Natural killer cell treated with Interleukin-12 subunit alpha and Interleukin-12 subunit beta and Interleukin-15 and Interleukin-18, amount 100 ng/mL, for 72 hours (primary cell): ENCODE measurements at places on chromosomes 5 and 9. TPM values are rescaled to one million over a fixed set of nuclear protein-coding genes. Genes with fewer than 3 reads are reported as not detected.

- no peaks in the 10 kb centered on the region for H3K4me1 ChIP-seq
- no peak overlapping the region for H3K27ac ChIP-seq
- no peaks in the 10 kb centered on the region for H3K27me3 ChIP-seq
- DNase-seq = no peak
- peaks cover 20% of the 10 kb centered on the region for H3K36me3 ChIP-seq
- H3K4me3 ChIP-seq = no peak overlapping the region
Observed at GRCh38 chr9:132609184-132609583, 26.8 kb downstream of the BARHL1 start.

TAF1L gene
- not detected for total RNA-seq

- DNase-seq = no peak
- no peaks in the 10 kb centered on the region for H3K36me3 ChIP-seq
- H3K4me1 ChIP-seq = no peaks in the 10 kb centered on the region
- no peaks in the 10 kb centered on the region for H3K27me3 ChIP-seq
Observed at GRCh38 chr9:116269250-116269649, 115.7 kb downstream of the PAPPA start.

DNA sequence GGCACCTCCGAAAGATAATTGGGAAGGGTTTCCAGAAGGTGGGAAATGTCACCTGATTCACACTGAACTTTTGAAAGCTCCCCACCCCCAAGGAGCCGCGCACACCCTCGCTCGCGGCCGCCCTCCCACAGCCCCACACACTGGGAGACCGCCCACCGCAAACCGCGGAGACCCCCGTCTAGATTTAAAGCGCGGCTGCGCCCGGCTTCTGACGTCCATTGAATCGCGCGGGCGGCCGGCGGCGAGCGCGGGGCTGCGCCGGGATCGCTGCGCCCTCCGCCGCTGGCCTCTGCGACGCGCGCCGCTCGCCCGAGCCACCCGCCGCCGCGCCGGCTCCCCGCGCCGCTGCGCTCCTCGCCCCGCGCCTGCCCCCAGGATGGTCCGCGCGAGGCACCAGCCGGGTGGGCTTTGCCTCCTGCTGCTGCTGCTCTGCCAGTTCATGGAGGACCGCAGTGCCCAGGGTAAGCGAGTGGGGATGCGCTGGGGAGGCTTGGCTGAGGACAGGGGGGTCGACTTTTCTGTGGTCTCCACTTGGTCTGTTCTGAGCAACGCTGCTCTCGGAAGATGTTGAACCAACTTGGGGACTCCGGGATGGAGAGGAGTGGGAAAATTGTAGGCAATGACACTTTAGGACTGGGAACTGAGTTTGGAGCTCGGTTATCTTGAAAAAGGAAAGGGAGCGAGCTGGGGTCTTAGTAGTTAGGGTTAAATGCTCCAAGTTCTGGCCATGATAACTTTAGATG lies at the start of gene FST:
Gene FST (plus strand): TSS at position 214 of the 743 bp plus-strand sequence. CDS start 163 bp downstream, at position 377.
- peak within 1 kb of the TSS; percentile 96 for H3K4me3 ChIP-seq
- peaks cover 34% of the 10 kb centered on the region for H3K4me1 ChIP-seq
- H3K27me3 ChIP-seq = peaks cover 43% of the 10 kb centered on the region
- peaks cover 6% of the 10 kb centered on the region for H3K36me3 ChIP-seq
- H3K27ac ChIP-seq = peak within 1 kb of the TSS; percentile 69

- no peak for DNase-seq
- no peak overlapping the region for H3K4me3 ChIP-seq
- no peak overlapping the region for H3K27ac ChIP-seq
- no peaks in the 10 kb centered on the region for H3K4me1 ChIP-seq
Observed at GRCh38 chr9:36866840-36867239, 167.2 kb downstream of the PAX5 start.

- no peaks in the 10 kb centered on the region for H3K27me3 ChIP-seq
- no peaks in the 10 kb centered on the region for H3K36me3 ChIP-seq
- DNase-seq = no peak
- H3K4me1 ChIP-seq = no peaks in the 10 kb centered on the region
Observed at GRCh38 chr9:15834541-15834940, 281.7 kb downstream of the CCDC171 start.

MORN5 gene
- not detected for total RNA-seq

C9orf153 gene
- total RNA-seq = 0.43 TPM

GRCh38 chr5:110159202-110159601 lies 469.5 kb downstream of the MAN2A1 start:
- no peak for DNase-seq
- no peaks in the 10 kb centered on the region for H3K4me1 ChIP-seq
- no peak overlapping the region for H3K4me3 ChIP-seq
- H3K27me3 ChIP-seq = no peaks in the 10 kb centered on the region

DNA sequence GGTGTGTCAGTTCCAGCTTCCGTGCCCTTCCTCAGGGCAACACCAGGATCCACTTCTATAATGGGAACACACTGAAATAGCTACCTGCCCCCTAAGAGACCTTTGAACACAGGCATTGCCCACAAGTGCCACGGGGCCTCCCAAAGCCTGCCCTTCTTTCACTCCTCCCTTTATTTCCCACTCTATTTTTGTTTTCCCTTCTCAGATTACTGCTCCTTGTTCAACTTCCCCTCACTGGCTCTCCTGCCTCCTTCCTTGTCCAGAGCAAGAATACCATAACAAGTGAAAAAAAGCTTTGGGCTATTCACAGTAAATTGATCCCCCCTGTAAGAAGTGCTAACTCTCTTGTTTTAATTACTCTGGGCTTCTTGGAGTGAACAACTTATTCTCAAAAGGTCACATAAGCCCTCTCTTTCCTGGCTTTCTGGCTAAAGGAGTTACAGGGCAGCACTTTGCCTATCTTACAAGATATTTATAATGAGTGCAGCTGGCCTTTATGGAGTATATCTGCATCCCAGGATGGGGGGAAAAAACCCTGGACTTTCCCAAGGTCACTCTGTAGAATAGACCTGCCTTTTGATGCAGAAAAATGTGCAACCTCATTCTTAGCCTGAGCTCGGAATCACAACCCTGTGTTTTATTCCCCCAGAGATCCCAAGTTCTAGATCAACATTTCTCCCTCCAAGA lies 11.3 kb downstream of the CTXN3 start:
- H3K27ac ChIP-seq = no peak overlapping the region
- no peak overlapping the region for H3K4me3 ChIP-seq
- no peaks in the 10 kb centered on the region for H3K36me3 ChIP-seq

GRCh38 chr5:135750506-135750905 lies 84.0 kb upstream of the SLC25A48 start:
- no peaks in the 10 kb centered on the region for H3K36me3 ChIP-seq
- H3K27me3 ChIP-seq = no peaks in the 10 kb centered on the region
- DNase-seq = no peak
- H3K27ac ChIP-seq = no peak overlapping the region

PRKACG gene
- total RNA-seq = not detected

GRCh38 chr5:2758632-2759031 lies 7.2 kb upstream of the IRX2 start:
- no peak for DNase-seq
- no peak overlapping the region for H3K27ac ChIP-seq

PCDHGA7 gene
- 0.25 TPM for total RNA-seq

DNA sequence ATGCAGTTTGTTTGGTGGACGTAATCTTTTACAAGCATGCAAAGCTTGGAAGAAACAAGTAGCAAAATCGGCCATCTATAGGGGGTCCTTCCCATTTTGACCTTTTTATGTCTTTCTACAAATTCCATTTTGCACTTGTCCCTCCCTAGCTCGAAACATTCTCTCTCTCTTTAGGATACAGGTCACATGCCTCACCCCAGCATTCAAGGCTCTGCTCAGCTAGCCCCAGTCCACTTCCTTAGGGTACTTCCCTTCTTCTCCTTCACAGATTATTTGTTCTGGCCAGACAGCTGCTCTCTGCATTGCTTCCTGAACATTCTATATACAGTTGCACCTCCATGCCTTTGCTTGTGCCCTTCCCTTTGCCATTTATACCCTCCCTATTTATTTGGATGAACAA lies 31.7 kb upstream of the TRIM14 start:
- no peaks in the 10 kb centered on the region for H3K36me3 ChIP-seq
- H3K4me1 ChIP-seq = peaks cover 14% of the 10 kb centered on the region
- H3K4me3 ChIP-seq = no peak overlapping the region
- no peaks in the 10 kb centered on the region for H3K27me3 ChIP-seq

ABO gene
- 0.69 TPM for total RNA-seq

IARS1 gene
- 246 TPM for total RNA-seq

- H3K4me3 ChIP-seq = no peak overlapping the region
- H3K27ac ChIP-seq = no peak overlapping the region
- no peaks in the 10 kb centered on the region for H3K4me1 ChIP-seq
- no peaks in the 10 kb centered on the region for H3K36me3 ChIP-seq
- H3K27me3 ChIP-seq = no peaks in the 10 kb centered on the region
- DNase-seq = no peak
Observed at GRCh38 chr5:149759563-149759962, 29.5 kb downstream of the PPARGC1B start.

NMUR2 gene
- not detected for total RNA-seq

- H3K27ac ChIP-seq = no peak overlapping the region
- no peak overlapping the region for H3K4me3 ChIP-seq
- no peaks in the 10 kb centered on the region for H3K36me3 ChIP-seq
- H3K27me3 ChIP-seq = peaks cover 23% of the 10 kb centered on the region
- no peak for DNase-seq
Observed at GRCh38 chr5:90562341-90562740, 3.7 kb downstream of the ADGRV1 start.

- no peak overlapping the region for H3K4me3 ChIP-seq
- no peaks in the 10 kb centered on the region for H3K4me1 ChIP-seq
- H3K27me3 ChIP-seq = no peaks in the 10 kb centered on the region
- no peak overlapping the region for H3K27ac ChIP-seq
Observed at GRCh38 chr5:160245506-160246086, 16.3 kb downstream of the FABP6 start.

GLE1 gene
- 40.6 TPM for total RNA-seq

GRCh38 chr5:175059687-175060211 lies 335.4 kb downstream of the MSX2 start:
- H3K27ac ChIP-seq = no peak overlapping the region
- H3K4me1 ChIP-seq = peaks cover 3% of the 10 kb centered on the region
- no peaks in the 10 kb centered on the region for H3K36me3 ChIP-seq
- peak overlapping the region; percentile 13 for H3K4me3 ChIP-seq

DNA sequence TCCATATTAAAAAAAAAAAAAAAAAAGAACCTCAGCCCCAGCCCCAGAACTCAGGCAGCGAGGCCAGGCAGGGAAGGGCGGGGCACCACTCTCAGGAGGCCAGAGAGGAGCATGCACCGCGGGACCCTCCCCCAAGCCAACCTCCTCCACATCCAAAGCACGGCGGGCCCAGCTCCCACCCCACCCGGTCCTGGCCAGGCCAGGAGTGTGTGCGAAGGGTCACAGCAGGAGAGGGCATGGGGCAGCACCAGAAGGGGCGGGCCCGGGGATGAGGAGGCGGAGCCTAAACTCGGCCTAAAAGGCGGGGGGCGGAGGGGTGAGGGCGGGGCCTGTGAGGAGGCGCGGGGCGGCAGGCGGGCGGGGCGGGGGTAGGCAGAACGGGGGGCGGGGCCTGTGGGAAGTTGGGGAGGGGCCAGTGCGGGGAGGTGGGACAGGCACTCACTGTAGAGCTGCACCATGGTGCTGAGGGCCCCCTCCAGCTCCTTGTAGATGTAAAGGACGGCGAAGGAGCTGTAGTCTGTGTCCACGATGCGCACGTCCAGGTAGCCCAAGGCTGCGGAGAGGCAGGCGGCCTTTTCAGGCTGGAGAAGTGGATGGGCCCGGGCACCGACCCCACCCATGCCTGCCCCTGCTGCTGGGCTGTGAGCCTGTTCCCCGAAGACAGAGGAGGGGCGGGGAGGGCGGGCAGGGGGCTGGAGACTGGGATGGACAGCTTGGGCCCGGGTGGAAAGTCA lies 1.2 kb downstream of the LCN15 start:
- no peak overlapping the region for H3K4me3 ChIP-seq
- no peak overlapping the region for H3K27ac ChIP-seq
- H3K36me3 ChIP-seq = no peaks in the 10 kb centered on the region
- DNase-seq = no peak

- DNase-seq = no peak
- no peaks in the 10 kb centered on the region for H3K36me3 ChIP-seq
- H3K4me3 ChIP-seq = no peak overlapping the region
- peaks cover 14% of the 10 kb centered on the region for H3K27me3 ChIP-seq
- peaks cover 4% of the 10 kb centered on the region for H3K4me1 ChIP-seq
Observed at GRCh38 chr9:133726401-133727276, 11.5 kb downstream of the SARDH start.

GRCh38 chr5:84274585-84275468 lies 109.9 kb downstream of the EDIL3 start:
- no peak overlapping the region for H3K27ac ChIP-seq
- H3K27me3 ChIP-seq = no peaks in the 10 kb centered on the region
- no peaks in the 10 kb centered on the region for H3K36me3 ChIP-seq
- H3K4me1 ChIP-seq = no peaks in the 10 kb centered on the region

ADGRV1 gene
- total RNA-seq = not detected

DNA sequence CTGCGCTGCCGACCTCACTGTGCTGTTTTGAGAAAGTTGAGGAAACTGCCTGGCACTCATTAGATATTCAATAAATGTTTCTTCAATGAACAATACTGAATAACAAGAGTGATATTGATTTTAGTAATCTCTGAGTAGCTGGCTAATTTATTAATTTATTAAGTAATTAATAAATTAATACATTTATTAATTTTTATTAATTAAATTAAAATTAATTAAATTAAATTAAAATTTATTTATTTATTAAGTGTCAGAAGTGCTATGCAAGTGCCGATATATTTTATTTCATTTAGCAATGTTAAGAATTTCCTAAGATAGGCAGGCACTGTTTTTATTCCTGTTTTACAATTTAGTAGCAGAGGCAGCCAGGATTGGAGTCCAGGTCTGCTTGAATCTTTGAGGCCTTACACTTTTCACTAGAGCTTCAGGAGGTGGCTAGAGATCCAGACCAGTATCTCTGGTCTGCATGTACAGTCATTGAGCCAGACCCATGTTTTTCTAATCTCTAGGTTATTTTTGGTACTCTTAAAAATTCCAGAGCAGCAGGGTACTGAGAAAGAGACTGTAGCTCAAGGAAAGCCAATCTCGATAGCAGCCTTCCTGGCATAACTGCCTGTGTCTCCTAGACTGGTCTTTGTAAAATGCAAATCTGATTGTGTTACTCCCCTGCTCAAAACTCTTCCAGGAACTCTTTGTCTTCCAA lies 109.2 kb downstream of the ARHGEF28 start:
- H3K4me1 ChIP-seq = no peaks in the 10 kb centered on the region
- peaks cover 5% of the 10 kb centered on the region for H3K36me3 ChIP-seq
- no peak overlapping the region for H3K4me3 ChIP-seq
- peaks cover 2% of the 10 kb centered on the region for H3K27me3 ChIP-seq
- no peak overlapping the region for H3K27ac ChIP-seq

- H3K27ac ChIP-seq = no peak overlapping the region
- no peaks in the 10 kb centered on the region for H3K27me3 ChIP-seq
- peaks cover 18% of the 10 kb centered on the region for H3K4me1 ChIP-seq
- H3K4me3 ChIP-seq = no peak overlapping the region
Observed at GRCh38 chr9:33908749-33909148, 91.8 kb downstream of the UBE2R2 start.

- no peak for DNase-seq
- no peak overlapping the region for H3K27ac ChIP-seq
- no peaks in the 10 kb centered on the region for H3K36me3 ChIP-seq
- no peaks in the 10 kb centered on the region for H3K4me1 ChIP-seq
- peaks cover 31% of the 10 kb centered on the region for H3K27me3 ChIP-seq
Observed at GRCh38 chr5:156378159-156378558, 51.2 kb downstream of the SGCD start.

PIP5K1B gene
- total RNA-seq = 0.24 TPM

GRCh38 chr5:80216753-80217596 lies 38.9 kb downstream of the SERINC5 start:
- peaks cover 3% of the 10 kb centered on the region for H3K27me3 ChIP-seq
- H3K4me1 ChIP-seq = peaks cover 33% of the 10 kb centered on the region
- H3K27ac ChIP-seq = no peak overlapping the region
- H3K4me3 ChIP-seq = no peak overlapping the region
- DNase-seq = no peak
